ENCODE measurements at places on chromosomes 16 and 17.

DNA sequence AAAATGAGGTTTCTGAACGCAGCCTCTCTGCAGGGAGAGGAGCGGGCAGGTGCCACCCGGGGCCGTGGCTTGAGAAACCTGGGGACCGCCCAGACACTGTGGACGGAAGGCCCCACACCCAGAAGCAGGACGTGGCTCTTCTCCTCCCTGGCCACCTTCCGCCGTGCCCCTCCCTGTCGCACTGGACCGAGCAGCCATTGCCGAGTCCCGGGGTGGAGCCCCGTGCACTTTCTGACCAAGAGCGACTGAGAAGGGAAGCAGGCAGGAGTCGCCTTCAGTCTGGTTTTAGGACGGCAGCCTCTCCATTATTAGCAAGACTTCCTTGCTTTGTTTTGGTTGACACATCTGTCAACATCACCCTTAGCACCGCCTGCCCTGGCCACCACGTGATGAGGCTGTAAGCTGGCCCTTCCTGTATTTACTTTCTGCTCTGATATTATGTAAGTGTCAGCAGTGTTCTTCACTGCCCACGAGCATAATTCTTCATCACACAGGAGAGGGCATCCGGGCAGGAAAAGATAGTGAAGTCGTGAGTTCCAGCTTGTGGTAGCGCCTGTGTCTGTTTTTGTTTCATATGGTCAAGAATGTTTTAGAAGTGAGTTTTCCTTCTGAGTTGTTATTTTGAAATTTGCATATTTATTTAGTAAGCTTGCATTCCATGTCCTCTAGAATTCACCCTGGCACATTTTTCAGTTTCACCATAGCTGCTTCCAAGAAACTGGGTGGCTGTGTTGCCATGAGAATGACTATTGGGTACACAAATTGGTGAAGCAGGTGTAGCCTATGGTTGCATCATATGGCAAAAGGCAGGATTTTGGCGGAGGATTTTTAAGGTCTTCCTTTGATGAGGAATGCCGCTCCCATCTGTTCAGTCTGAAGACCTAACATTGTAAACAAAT, 1.0 kb downstream of the HERPUD1 start:
- peak; percentile 89 for DNase-seq

DNA sequence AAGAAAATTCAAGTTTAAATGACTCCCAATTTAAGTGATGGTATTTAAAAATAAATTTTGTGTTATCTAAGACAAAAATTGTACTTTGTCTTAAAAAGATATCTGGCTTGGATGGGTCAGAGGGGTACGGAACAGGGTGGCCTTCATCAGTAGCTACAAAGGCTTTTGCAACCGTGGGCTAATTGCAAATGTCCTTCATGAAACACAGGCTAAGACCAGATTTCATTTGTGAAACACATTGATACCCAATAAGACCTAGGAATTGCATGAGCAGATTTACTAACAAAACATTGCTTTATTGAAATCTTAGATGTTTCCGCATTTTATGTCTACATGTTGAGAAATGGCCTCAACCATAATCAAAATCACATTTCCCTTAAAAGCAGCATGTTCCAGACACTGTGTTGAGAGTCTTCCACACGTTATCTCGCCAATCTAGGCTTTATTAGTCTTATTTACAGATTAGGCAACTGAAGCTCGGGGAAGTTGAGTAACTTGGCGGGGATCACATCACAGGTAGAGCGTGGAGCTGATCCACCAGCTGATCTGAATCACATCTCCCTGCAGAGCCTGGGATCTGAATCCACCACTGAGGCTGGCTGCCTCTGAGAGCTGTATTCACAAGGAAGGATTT, 21.8 kb downstream of the FBXO39 start:
- DNase-seq = no peak

DNA sequence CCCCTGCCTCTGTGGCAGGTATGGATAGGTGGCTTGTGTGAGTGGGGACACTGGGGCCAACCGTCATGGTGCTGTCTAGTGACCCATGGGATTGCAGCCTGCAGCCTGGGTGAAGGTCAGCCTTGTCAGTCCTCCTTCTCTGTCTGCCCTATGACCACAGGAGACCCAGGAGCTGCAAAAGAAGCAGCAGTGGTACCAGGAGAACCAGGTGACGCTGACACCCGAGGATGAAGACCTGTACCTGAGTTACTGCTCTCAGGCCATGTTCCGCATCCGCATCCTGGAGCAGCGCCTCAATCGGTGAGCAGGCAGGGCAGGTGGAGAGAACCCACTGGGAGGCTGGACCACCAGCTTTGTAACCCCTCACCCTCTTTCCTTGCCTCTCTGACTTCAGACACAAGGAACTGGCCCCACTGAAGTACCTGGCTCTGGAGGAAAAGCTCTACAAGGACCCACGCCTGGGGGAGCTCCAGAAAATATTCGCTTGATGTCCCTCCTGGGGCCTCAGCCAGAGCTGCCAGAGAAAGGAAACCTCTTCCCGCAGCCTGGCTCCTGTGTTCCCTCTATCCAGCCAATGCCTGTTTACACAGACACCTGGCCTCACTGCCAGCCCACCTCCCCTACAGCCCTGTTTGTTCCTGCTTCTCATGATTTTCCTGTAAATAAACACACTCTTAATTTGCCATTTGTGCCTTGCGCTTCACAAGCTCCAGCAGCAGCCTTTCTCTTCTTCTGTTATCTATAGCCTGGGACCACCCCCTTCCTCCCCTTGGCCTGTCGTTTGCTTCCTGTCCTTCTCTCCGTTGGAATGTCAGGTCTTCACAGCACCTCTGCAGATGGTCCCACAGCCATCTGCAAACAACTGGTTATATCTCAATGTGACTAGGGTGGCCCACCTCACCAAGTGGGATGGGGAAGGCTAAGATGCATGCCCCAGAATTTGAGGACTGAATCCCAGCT, 4.5 kb upstream of the KATNB1 start:
- no peak for DNase-seq

GRCh38 chr16:49150341-49150740, 131.3 kb downstream of the CBLN1 start:
- no peak for DNase-seq

DNA sequence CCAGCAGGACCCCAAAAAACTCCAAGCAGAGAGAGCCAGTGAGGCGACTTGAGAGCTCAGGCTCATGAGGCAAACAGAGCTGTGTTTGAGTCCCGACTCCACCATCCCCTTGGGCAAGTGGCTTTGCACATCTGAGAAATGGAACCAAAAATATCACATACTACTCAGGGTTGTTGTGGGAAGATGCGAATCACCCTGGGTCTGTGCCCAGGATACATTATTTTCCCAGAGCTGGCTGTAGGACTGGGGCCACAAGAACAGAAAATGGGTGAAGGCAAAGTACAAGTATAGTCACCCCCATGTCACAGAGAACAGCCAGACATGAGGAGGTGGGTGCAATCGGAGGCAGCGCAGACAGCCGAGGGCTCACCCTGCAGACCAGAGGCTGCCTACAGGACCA, 127.3 kb downstream of the GAS7 start:
- no peak for DNase-seq
